AG08395 (cell line): ENCODE measurements at places on chromosomes 3 and 15.

DNA sequence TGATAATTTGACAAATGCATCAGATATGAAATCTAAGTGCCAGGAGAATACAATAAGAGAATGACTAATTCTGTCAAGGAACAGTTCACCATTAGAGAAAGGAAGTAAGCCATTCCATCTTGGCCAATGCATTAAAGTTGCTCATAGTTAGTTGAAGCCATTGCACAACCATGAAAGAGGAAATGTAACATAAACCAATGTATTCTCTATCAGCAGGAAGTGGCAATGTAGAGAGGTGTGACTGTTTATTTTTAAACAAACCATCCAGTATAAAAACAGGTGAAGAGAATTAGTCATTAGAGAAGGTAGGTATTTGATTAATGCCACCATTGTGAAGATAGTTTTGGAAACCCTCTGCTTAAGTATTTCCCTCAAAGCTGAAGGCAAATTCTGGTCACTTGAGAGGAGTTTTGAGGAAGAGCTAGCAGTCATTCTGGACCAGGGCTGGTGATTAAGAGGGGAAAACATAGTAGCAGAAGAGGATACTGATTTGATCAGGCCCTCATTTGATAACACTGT lies 10.7 kb upstream of the ANXA2 start:
- peak; percentile 55 for DNase-seq

DNA sequence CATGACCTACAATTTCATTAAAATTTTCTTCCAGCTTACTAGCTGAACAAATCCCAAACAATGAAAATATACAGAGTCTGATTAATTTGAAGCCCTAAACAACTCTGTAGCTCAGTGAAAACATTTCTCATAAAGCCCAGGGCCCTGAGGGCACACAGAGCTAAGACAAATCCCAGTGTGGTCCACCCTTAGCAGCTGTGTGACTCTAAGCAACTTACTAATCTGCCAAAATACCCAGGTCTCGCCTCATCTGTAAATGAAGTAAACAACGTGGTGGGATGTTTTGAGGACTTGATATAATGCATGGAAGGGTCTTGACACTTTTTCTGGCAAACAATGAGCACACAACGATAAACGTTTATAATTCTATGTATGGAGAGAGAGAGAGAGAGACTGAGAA lies 158.4 kb downstream of the FHIT start:
- no peak for DNase-seq

DNA sequence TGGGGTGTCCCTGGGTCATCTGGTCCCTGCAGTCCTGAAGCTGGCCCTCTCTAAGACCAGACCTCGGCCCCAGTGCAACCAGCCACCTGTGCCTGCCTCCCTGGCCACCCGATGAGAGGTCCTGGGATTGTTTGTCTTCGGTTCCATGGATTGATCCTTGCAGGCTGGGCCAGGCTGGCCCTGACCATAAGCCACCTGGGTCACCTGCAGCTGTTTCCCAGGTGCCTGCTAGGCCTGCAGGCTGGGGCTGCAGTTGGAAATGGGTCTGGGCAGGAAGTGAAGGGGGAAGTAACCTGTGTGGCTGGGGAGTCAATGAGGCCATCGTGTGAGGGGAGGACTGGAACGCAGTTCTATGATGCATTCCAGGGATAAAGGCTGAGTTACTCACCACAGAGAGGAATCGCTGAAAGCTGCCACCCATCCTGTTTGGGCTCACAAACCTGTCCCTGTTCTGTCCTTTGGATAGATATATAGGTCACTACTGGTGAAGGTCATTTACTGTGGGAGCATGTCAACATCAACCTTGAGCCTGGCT lies 30.9 kb upstream of the VPS8 start:
- peak; percentile 36 for DNase-seq

- DNase-seq = peak; percentile 19
Measured at GRCh38 chr15:83174891-83175290, 32.7 kb downstream of the HDGFL3 start.

- DNase-seq = no peak
Measured at GRCh38 chr3:195904368-195904767, 4.0 kb downstream of the TNK2 start.

DNA sequence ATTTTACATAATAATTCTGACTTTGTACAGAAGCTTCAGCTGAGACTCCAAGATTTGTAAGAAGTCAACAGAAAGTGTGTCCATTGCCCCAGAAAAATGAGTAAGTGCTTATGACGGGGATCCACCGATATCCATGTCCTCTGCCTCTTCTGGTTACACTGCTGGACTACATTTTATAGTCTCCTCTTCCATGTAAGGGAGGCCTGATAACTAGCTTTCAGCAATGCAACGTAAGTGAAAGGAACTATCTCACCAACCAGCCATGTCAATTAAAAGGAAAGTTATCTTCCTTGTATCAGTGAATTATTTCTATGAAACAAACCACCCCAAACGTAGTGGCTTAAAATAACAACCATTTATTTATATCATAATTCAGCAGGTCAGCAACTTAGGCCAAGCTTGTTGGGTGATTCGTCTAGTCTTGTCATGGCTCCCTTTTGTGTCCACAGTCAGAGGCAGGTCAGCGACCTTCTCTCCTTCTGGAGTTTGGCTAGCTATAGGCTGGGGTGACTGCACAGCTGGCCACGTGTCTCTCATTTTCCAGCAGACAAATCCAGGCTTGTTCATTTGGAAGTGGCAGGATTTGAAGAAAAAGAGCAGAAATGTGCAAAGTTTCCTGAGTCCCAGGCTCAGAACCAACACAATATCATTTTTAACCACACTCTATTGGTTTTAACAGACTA lies 44.9 kb downstream of the TRIM69 start:
- DNase-seq = no peak

DNA sequence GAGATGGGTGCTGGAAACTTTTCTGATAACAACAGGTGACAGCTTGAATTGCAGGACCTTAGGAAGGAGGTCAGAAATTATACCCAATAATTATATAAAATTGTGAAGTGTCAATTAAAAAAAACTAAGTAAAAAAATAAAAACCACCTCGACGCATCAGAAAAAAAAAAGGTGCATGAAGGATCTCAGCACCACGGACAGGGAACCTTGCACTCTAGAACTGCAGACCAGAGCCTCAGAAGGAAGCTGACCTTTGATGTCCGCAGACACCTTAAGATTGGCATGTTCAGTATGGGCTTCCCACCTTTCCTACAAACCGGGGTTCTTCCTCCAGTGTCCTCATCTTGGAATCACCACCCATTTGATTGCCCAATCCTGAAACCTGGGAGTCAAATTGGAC lies 60.9 kb downstream of the SCN10A start:
- DNase-seq = no peak

DNA sequence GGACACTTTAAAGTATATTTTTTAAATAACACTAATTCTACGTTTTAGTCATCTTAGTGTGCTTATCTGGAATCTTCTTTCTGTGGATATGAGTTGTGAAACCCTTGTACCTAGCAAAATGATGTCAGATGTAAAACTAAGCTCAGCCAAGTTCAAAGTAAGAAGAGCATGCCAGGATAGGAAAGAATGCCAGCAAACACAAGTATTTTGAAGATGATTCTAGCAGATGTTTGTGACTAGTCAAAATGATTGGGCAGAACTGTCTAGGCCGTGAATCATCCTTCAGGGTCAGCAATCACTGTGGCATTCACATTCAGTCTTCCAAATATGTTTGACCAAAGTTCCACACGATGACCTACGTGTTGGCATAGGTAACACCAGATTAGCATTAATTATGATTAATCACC lies 5.4 kb upstream of the PLOD2 start:
- DNase-seq = peak; percentile 74

GRCh38 chr3:127606981-127607595 lies 8.9 kb downstream of the MCM2 start:
- no peak for DNase-seq

DNA sequence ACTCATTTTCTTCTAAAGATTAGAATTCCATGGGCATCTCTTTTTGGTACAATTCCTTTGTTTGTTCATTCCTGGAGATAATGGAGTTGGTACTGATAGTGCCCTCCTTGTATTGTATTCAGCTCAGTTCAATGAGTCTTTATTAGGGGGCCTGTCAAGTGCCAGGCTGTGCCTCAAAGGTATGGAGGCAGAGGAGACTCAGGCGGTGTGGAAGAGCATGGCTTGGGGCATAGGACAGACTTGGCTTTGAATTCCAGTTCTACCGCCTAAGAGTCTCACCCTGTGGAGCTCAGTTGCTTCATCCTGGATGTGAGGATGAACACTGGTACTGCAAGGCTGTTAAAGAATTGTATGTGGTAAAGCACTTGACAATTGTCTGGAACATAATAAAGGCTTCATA lies 196.6 kb upstream of the IL12A start:
- DNase-seq = peak; percentile 9

DNA sequence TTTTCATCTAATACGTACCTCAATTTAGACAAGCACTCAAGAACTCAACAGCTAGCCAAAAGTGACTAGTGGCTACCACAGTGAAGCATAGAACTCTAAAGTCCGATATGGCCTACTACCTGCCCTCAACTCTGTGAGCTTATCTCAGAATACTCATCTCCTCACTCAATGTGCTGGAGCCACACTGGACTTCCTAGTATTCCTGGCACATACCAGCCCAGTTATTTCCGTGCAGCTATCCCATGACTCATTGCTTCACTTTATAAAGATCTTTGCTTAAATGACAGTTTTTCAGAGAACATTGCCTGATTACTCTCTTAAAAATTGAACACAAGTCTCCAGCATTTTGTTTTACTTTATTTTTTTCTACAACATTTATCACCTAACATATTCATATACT lies 524.7 kb downstream of the PYDC2 start:
- no peak for DNase-seq

DNA sequence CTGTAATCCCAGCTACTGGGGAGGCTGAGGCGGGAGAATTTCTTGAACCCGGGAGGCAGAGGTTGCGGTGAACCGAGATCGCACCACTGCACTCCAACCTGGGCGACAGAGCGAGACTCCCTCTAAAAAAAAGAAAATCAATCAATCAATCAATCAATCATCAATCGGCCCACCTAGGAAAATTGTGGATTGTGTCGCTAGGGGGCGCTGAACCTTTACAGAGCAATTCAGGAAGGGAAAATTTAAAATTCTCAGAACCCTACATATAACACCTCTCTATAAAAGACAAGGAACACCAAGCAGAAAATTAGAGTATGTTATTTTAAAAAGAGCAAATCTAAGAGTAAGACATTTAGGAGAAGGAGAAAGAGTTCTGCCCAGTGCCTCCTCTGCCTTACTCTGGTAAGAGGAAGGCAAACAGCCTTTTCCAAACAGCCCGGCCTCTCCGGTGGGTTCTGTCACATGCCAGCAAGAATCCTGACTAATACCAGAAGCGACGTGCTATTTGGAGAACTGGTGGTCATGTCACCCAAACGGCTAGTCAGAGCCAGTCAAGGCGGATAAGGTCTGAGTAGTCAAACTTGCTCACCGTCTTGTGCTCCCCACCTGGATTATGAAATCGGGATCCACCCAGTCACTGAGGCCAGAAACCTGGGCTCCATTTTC lies 22.3 kb upstream of the SMCO1 start:
- peak; percentile 21 for DNase-seq

DNA sequence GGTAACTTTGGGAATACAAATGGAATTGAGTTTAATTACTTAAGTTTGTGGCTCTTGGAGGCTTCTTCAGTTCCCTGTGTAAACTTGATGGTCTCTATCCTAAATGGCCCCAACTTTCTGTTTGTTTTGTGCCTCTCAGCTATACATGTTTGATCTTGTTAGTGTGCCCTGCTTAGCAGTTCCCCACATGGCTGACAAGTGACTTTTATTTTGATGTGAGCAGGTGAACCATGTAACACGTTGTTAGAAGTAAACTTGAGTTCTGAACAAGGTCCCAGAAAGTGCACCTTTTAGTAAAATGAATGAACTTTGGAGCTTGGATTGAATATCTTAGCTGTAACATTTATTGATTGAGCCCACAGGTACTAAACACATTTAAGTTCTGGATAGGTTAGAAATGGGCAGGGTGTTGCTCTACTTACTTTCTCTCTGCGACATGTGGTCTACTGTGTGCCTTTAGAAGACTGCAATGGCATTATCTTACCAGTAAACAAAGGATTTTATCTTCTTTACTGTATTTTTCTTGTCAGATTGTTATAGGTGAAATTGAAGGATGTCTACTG lies 4.5 kb downstream of the LSM3 start:
- DNase-seq = no peak

DNA sequence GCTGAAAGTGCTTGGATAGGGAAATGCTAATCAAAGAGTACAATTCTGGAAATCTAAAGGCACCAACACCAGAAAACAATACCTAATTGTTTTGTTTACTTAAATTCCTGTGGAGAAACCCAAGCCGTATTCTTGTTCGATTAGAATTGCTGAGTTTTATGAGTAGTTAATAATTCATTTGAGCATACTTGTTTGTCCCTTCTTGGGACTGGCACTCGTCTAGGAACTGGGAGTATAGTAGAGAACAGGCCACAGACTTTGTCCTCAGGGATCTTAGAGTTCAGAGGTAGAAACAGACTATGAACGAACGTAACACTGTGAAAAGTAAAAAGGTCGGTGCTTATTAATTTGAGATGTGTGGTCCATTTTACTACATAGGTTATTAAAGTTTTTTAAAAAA lies 39.4 kb downstream of the ZPLD1 start:
- DNase-seq = no peak

DNA sequence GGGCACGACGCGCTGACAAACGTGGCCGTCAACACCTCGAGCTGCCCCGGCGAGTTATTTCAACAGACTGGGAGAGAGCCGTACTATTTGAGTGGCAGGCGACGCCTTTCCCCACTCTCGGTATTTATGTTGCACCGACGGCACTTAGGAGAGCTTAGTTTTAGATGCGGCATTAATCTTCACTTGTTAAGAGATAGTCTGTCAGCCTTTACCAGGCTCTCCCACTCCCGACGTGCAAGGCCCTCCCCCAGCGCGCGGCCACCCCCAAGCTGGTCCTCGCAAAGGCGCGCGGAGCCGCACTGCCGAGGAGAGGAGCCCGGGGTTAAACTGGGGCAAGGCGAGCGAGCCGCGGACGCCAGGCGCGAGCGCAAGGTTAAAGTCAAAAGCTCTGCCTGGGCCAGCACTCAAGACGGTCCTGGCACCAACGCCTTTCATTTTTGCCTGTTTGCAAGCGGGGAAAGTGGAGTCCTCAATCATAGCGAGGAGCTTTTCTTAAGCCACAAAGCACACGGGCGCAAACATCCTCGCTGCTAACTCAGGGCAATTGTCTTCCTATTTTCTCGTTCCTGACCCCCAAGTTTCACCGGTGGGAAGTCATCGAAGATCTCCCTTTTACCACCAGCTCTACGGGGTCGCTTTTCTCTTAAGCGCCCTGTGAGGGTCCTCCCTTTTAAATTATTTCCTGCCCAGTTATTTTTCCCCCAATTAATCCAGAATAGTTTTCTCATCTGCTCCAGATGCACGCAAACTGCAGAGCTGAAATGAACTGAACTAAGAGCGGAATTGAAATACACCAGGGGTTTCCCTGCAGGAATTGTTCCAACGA lies 86.6 kb downstream of the NR2F2 start:
- no peak for DNase-seq

GRCh38 chr3:38031022-38031994 lies 1.9 kb upstream of the PLCD1 start:
- peak; percentile 71 for DNase-seq
